ENCODE measurements at places on chromosomes 6 and 20.
A peak's percentile ranks its signal among the peaks of the same experiment; 100 is the strongest.

GRCh38 chr6:25257686-25258348 lies 21.4 kb upstream of the CARMIL1 start:
- no peak for DNase-seq

DNA sequence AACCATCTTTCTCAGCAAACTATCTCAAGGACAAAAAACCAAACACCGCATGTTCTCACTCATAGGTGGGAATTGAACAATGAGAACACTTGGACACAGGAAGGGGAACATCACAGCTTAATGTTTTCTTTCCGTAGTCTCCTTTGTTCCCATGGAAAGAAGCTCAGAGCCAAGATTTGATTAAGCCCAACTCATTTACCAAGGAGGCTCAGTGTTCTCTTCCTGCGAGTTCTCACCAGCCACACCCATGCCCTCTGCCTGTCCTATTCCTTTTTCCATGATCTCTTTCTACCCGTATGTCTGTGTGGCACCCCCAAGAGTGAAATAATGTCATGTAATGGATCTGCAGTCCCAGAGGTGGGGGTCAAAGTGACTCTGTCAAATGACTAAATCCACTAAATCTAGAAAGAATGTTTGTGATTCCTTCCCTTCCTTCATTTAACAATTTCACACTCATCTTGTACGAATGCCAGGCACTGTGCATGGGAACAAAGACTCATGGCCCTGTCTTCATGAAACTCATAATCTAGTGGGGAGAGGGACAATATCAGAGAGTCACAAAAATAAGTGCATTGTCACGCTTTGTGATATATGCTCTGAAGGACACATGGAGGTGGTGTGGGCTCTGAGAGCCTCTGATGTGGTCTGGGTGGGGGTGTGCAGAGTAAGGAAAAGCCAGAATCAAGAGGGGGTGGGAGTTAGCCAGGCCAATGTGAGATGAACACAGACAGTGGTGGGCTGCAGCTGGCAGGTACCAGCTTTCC lies 292.1 kb downstream of the CDC5L start:
- DNase-seq = no peak

DNA sequence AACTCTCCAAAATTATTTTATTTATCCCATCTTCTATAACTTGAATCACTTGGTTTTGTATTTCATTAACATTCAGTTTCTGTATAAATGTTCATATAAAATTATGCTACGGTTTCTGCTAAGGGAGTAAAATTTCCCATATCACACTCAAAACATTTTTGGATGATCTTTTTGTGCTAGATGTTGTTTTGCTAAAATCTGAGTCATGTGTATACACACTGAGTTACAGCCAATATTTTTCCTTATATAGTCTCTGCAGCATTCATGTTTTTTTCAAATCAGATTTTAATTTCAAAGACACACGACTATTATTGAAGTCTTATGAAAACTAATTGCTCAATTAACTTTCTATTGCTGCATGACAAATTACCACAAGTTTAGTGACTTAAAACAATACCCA lies 54.3 kb upstream of the SLC2A12 start:
- no peak for DNase-seq

DNA sequence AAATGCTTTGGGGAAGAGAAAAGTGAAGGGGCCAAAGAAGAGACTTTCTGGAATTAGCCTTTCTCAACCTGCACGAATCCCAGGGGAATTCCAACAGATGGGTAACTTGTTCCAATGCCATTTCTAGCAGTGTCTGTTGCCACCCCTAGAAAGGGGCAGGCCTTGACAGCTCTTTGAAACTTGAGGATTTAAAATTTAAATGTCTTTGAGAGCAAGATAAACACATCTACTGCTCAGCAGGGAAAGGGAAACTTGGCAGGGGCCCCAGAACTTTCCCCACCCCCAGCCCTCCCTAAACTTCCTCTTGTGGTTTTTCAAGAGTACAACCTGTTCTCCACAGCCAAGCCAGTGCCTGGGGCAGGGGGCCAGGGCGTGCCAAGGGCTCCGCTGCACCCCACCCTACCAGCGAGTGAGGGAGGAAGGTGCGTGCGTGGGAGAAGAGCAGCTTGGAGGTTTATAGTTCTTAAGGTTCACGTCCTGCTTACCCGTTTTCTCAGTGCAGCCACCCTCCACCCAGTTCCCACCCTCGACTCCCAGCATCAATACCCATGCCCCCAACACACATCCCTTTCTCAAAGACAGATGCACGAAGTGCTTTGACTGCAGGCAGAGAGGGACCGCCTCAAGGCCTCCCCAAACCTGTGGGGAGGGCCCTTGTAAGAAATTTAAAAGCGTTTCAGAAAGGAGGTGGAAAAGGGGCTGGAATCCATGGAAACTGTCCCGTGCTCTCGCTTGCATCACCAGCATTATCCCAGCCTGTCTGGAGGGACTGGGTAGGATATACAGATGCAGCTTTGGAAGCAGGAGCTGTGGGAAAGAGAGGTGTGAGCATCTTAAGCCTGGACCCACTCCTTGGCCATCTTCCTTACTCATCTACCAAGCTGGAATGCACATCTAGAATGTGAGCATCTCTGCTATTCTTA lies 4.5 kb upstream of the TAF8 start:
- peak; percentile 78 for DNase-seq

GRCh38 chr6:104462811-104463599 lies 396.7 kb downstream of the HACE1 start:
- no peak for DNase-seq

- no peak for DNase-seq
Measured at GRCh38 chr20:15612198-15612597, 961.0 kb downstream of the KIF16B start.

- no peak for DNase-seq
Measured at GRCh38 chr6:108120311-108120710, 45.5 kb upstream of the NR2E1 start.

- DNase-seq = no peak
Measured at GRCh38 chr20:48632825-48633619, 194.8 kb downstream of the PREX1 start.

GRCh38 chr6:3331971-3332370 lies 73.2 kb downstream of the PSMG4 start:
- DNase-seq = no peak

DNA sequence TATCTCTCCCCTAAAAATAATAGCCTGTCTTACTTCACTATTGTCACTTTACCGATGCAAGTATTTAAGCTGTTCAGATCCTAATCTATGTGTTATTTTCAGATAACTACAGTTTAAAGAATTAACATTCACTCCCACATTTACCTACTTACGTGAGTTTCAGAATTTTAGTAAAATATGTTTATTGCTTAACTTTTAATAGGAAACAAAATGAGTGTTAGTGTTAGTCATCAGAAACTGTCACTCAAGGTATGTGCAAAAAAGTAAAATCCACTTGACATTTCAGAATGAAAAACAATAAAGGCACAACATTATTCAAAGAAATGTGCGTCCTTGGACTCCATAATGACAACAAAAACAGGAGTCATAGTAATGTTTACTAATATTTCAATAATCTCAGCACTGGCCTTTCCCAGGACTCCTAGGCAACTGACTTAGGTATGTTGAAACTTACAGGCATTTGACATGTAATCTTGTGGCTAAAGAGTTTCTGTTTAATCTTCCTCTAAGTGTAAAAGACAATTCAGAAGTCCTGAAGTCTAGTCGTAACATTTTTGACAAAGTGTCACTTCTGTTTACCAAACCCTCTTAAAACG lies 4.5 kb downstream of the ATXN1 start:
- DNase-seq = no peak

DNA sequence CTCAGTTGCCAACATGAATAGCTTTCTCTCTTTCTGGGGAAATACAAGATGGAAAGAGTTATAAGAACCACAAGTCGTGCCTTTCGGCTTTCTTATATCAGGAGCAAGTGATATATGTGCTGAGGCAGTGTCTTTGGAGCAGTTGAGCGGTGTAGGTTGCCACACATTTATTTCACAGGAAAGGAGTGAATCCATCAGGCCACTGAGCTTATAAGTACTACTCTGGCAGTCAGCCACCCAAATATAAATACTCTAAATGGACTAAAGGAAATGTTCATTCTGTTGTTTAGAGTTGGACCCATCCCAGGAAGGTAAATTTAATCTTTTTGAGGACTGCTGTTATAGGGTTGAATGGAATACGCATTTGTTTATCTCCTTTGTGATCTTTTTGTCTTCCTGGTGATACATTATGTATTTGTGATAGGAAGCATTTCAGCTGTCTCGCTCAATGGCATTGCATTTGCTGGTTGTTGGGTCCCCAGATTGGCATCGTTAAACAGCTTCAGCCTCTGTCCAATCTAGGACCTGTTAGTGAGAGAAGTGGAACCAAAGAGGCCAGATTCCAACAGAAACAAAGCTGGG lies 139.7 kb downstream of the SOBP start:
- no peak for DNase-seq

DNA sequence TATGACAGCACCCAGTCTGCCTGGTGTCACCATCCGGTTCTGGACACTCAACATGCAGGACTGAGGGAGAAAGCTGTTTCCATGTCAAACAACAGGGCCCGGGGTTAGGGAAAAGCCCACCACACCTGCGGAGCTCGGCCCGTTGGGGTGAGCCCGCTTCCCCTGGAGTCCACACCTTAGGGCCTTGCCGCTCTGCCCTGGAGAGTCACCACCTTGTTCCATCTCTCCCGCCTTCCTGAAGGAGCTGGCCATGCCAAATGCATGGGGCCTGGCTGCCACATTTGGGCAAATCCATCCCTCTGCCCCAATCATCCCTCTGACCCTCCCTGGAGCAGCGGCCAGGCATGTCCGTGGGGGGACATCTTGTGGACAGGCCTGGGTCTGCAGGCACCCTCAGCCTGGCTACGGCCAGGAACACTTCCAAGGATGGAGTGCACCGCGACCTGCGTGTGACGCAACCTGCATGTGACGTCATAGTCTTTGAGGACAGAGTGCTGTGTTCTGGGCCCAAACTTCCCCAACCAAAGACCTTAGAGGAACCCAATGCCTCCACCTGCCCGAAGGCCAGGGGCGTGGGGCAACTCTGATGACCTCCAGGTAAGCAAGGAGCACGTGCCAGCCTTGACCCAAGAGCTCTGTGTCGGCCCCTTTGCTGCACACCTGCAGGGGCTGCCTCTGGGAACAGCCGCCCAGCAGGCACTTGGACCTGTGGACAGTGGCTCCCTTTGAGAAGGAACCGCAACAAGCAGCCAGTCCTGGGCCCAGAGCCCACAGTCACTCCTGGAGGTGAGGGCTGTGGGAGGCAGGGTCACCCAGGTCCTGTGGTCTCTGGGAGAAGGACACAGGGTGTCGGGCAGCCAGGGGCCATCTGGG lies 1.7 kb downstream of the CABLES2 start:
- DNase-seq = no peak

DNA sequence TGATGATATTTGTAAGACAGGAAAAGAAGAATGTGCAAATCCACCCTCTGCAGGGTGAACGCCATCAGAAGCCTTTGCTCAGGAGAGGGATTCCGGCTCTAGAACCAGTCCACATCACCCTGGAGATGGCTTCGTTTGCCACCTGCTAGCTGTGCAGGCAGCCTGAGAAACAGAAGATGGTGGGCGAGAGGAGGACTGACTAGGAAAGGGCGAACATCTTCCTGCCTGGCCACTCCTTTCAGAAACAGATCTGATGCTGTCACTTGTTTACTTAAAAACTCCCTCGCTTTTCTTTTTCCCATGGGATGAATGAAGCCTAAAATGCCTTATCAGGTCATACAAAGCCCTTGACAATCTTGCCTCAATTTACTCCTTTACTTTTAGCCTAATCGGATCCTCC lies 1.2 kb downstream of the PTPRA start:
- DNase-seq = no peak

DNA sequence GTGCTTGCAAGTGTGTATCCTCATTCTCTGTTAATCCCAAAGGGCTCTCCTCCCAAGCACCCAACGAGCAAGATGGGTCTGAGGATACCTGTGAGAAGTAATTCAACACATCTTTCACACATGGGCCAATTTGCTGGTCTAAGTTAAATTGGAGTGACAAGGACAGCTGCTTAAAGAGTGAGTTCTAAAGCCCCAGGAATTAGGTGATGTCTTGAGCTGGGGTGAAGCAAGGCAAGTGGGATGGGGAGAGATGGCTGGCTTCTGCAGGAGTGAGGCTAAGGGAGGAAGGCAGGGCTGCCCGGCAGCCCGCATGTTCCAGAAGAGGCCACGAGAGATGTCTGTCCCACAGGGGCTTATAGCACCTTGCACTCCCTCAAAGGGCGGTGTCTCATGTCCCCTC lies 288.5 kb downstream of the CDH26 start:
- DNase-seq = no peak

GRCh38 chr6:98384801-98385200 lies 449.6 kb upstream of the POU3F2 start:
- DNase-seq = no peak

DNA sequence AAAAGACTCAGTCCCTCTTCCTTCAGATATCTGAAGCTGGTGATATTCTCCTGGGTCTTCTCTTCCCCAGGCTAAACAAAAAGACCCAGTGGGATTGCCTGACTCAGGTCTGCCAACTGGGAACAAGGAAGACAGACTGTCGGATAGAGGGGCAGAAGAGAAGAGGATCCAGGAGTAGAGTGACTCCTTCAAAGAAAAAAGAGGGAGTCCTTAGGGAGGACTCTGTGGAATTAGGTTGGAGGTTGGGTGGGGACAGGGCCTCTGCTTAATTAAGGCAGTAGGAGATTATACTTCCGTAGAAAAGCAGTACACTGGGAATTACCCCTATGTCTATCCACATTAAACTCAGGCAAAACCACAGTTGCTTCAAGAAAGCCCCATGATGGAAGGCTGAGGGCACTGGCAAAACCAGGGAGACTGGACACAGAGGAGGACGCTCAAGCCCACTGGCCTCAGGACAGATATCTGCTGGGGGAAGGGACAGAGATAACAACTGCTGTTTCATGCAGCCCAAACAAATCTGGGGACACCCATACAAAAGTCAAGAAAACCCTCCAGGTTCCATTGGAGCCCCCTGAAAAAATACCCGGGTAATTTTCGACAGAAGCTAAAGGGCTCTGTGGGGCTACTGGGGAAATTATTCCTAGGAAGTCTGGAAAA lies 5.7 kb downstream of the BCL2L1 start:
- no peak for DNase-seq

- DNase-seq = no peak
Measured at GRCh38 chr6:156113631-156114030, 658.0 kb upstream of the NOX3 start.

GRCh38 chr6:157385482-157385881 lies 4.5 kb downstream of the ZDHHC14 start:
- DNase-seq = no peak

DNA sequence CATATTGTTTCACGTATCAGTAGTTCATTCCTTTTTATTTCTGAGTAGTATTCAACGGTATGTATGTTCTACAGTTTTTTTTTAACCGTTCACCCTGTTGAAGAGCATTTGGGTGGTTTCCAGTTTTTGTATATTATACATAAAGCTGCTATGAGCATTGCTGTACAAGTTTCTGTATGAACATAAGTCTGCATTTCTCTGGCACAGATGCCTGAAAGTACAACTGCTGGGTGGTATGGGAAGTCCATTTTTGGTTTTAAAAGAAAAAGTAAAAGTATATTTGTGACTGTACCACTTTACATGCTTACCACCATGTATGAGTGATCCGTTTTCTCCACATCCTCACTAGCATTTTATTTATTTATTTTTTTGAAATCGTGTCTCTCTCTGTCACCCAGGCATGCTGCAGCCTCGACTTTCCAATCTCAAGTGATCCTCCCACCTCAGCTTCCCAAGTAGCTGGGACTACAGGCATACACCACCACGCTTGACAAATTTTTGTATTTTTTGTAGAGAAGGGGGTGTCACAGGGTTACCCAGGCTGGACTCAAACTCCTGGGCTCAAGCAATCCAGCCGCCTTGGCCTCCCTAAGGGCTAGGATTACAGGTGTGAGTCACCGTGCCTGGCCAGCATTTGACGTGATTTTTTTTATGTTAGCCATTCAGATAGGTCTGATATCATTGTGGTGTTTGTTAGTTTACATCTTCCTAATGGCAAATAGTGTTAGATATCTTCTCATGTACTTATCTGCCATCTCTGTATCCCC lies 11.0 kb upstream of the SIM1 start:
- DNase-seq = no peak

- no peak for DNase-seq
Measured at GRCh38 chr6:3500262-3501014, 43.6 kb upstream of the SLC22A23 start.
